BE2C (cell line): ENCODE measurements at places on chromosomes 11 and 22.
A peak's percentile ranks its signal among the peaks of the same experiment; 100 is the strongest.

- no peak for DNase-seq
These were observed 519.0 kb downstream of the TBC1D22A start for GRCh38 chr22:47281126-47282106.

GRCh38 chr11:103773059-103773458, 263.4 kb upstream of the DDI1 start:
- no peak for DNase-seq

GRCh38 chr11:106012744-106013143, 9.3 kb downstream of the MSANTD4 start:
- DNase-seq: peak; percentile 27

- DNase-seq: peak; percentile 54
These were observed 223.8 kb downstream of the BLID start for GRCh38 chr11:121892131-121892681.

DNA sequence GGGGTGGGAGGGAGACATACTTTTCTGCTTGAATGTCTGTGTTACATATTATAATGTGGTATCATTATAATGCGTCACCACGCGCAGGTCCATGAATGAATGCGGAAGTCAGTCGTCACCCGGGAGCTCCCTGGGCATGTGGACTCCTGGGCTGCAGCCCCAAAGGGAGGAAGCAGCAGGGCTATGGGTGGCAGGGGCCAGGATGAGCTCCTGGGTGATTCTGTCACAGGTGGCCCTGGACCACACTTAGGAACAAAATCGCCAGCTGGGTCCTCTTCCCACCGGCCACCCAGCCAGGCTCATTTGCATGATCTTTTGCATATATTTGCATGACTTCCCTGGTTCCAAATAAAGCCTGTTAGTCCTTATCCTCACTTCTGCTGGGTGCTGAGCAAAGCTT, 51.2 kb downstream of the KCNJ4 start:
- DNase-seq: no peak

DNA sequence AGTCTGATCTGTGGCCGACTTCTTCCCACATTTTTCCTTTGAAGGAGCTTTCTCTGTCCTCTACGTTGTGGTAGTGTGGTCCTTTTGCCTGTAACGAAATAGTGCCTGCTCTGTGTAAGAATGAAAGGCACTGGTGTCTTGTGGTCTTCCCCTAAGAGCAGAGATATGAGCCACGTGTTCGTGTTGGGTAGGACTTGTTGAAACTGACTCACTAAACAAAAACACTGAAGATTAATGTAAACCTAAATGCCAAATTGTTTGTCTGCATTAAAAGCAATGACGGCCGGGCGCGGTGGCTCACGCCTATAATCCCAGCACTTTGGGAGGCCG, 10.1 kb upstream of the RPS3 start:
- DNase-seq: no peak

- DNase-seq: no peak
These were observed 22.2 kb downstream of the IL10RA start for GRCh38 chr11:118008271-118008911.

DNA sequence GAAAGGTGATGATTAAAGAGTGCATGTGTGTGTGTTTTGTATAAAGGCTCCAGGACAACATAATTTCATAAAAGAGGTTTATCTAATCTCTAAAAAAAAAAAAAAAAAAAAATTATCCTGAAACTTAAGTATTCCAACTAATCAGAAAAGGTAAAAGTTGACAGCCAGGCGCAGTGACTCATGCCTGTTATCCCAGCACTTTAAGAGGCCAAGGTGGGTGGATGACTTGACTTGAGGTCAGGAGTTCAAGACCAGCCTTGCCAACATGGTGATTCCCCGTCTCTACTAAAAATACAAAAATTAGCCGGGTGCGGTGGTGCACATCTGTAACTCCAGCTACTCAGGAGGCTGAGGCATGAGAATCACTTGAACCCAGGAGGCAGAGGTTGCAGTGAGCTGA, 632.7 kb upstream of the CHORDC1 start:
- DNase-seq: peak; percentile 24

- no peak for DNase-seq
These were observed 34.8 kb downstream of the IRAG1 start for GRCh38 chr11:10658621-10659338.

- DNase-seq: peak; percentile 67
These were observed 578.4 kb upstream of the CCDC90B start for GRCh38 chr11:83864412-83865057.
